Activated CD8-positive, alpha-beta memory T cell treated with anti-CD3 and anti-CD28 coated beads for 48 hours (primary cell): ENCODE measurements at places on chromosomes 7 and 10.

GRCh38 chr10:110863361-110863760, 8.4 kb upstream of the PDCD4 start:
- no peak for DNase-seq

GRCh38 chr10:132098539-132099388, 33.0 kb downstream of the JAKMIP3 start:
- no peak for DNase-seq

GRCh38 chr10:92328993-92329392, 38.0 kb downstream of the MARCHF5 start:
- no peak for DNase-seq

GRCh38 chr10:46540412-46541016, 15.9 kb downstream of the GPRIN2 start:
- no peak for DNase-seq

DNA sequence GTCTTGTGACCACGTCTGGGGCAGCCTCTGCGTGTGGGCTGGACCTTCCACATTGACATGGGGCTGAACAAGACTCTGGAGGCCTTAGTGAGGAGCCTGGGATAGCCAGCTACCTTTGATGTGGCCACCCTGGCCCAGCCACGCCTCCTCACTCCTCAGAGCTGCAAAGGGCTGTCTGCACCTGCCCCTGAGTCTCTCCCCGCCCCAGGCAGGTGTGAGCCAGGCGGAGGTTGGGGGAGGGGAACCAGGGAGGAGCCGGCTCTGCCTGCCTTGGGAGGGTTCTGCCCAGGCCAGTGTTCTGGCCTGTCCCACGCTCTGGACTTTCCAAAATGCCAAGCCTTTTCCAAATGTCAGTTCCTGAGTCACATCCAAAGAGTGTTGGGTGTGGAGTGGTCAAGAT, 72.2 kb downstream of the GTF2IRD1 start:
- no peak for DNase-seq

- DNase-seq: peak; percentile 32
Measured at GRCh38 chr10:22325272-22326144, 4.6 kb downstream of the BMI1 start.

DNA sequence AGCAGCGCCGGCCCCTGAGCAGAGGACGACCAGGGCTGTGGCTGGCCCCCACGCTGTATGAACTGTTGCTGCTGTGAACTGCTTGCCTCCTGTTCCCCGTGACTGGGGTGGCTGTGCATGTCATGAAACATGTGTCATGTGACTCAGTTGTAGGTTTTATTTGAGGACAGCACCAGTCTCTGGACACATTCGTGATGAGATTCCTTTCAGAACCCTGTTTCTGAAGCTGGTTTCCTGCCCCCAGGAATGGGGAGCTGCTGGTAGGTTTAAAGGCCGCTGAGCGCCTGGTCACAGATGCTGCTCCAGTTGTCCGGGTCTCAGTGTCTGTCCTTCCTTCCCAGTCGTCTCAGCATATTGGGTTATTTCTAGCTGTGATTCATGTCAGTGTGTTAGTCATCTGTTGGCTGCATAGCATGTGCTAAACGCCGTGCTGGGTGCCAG, 79.1 kb upstream of the PPIF start:
- no peak for DNase-seq

DNA sequence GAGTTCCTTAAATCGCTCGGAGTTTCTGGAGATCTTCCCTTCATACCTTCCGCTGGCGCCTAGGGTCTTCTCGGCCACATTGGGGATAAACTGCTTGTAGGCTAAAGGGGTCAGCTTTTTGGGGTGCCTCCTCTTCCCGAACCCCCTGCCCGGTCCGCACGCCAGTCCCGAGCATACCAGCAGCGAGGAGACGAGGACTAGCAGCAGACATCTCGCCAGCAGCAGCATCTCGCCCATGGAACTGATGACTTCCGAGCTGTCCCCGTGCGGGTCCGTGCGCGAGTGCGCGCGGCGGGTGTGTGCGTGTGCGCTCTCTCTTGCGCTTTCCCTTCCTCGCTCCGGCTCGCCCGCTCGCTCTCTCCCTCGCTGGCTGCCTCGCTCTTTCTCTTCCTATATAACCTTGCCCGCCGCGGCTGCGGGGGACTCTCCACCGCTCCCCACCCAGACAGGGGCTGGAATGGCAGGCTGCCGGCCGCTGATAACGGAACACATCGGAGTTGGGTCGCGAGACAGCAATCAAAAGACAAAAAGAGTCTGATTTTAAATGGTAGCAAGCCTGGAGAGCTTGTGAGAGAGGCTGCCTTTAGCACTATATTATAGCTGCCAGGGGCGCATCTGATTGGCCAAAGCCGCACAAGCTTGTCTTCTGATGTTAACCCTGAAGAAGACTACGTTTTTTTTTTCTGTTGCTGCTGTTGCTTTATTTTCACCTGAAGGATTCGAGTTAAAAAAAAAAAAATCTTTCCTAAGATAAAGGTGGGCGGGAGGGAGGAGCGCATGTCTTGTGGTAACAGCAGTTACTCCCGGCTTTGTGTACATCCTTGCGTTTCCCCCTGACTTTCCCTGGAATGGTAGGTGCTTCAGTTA, at the start of gene SHH:
TSS of gene SHH (minus strand) at position 569 of the 867 bp plus-strand sequence. CDS start at position 228, 341 bp downstream.
- no peak for DNase-seq

DNA sequence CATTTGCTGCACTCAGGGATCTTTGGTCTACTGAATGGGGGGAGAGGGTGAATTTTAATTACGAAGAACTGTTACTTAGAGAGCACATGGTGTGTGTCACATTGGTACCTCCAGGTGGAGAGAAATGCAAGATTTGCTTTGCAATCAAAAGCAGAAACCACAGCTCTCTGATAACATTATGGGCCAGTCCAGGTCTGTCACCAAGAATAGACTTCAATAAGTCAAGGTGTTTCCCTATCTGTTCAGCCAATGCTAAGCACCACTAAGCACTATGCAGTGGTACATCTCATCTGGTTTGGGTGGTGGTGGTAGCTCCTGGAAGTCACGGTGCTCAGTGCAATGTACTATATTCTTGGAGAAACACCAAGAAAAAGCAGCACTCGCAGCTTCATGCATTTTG, 119.6 kb upstream of the AFAP1L2 start:
- DNase-seq: no peak

- no peak for DNase-seq
Measured at GRCh38 chr7:117094457-117094856, 141.2 kb downstream of the ST7 start.

DNA sequence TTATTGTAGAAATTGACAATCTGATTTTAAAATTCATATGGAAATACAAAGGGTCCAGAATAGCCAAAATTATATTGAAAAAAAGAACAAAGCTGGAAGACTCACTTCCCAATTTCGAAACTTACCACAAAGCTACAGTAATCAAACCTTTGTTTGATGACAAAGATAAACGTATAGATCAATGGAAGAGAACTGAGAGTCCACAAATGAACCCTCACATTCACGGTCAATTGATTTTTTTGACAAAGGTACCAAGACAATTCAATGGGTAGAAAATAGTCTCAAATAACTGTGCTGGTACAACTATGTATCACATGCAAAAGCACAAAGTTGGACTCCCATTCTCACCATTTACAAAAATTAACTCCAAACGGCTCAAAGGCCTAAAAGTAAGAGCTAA, 8.7 kb downstream of the KPNA7 start:
- DNase-seq: no peak

GRCh38 chr10:31723106-31723750, 205.4 kb downstream of the ARHGAP12 start:
- DNase-seq: no peak

- DNase-seq: no peak
Measured at GRCh38 chr7:129951226-129952085, 1.3 kb downstream of the UBE2H start.

DNA sequence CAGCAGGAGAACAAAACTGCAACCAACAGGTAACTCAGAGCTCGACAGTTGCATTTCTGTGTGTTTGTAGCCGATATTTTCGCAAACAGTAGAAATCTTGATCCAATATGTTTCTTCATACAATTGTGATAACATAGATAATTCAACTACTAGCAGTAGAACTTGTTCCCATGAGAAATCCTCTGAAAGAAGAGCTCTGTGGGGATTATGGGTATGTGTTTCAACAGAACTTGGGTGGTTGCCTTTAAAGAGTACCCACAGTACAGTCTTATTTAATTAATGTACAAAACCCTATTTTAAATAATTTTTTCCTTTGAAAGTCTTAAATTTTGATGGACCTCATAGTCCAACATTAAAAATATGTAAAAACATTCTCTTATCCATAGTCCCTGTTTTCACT, 266.1 kb downstream of the PARD3 start:
- no peak for DNase-seq

GRCh38 chr10:113399065-113399464, 153.8 kb upstream of the HABP2 start:
- DNase-seq: no peak

- no peak for DNase-seq
Measured at GRCh38 chr7:139731802-139732470, 45.9 kb downstream of the HIPK2 start.

- DNase-seq: no peak
Measured at GRCh38 chr7:147509035-147509501, 1081.5 kb upstream of the C7orf33 start.

- no peak for DNase-seq
Measured at GRCh38 chr7:44290252-44290620, 35.2 kb downstream of the CAMK2B start.

DNA sequence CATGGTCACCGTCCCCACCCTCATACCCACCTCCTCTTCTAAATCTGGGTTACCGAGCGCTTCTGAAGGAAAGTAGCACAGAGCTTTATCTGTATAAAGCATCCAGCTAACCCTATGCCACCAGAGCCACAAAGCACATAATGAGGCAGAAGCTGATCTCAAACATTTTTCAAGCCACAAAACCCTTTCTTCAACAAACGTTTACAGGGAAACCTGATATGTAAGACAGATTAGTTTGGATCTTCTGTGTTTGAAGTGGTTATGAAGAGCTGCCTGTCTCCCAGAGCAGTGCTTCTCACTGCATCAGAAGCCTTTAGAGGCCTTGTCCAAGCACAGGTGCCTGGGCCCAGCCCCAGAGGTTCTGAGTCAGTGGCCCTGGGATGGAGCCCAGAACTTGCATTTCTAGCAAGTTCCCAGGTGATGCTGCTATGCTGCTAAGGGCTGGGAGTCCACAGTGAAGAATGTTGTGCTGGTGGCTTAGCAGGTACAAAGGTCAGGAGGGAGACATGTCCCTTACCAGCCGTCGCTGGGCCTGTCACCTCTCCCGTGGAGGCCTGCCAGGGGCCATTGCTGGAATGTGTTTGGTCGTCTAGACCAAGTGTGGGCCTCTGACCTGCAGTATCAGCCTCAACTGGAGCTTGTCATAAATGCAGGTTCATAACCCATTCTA, 90.4 kb downstream of the TAF3 start:
- no peak for DNase-seq

DNA sequence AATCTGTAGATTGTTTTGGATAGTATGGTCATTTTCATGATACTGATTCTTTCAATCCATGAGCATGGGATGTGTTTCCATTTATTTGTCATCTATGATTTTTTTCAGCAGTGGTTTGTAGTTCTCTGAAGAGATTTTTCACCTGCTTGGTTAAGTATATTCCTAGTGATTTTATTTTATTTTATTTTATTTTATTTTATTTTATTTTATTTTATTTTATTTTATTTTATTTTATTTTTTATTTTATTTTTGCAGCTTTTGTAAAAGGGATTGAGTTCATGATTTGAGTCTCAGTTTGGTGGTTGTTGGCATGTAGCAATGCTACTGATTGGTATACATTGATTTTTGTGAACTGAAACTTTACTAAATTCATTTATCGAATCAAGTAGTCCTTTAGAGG, 404.2 kb downstream of the SDK1 start:
- no peak for DNase-seq

DNA sequence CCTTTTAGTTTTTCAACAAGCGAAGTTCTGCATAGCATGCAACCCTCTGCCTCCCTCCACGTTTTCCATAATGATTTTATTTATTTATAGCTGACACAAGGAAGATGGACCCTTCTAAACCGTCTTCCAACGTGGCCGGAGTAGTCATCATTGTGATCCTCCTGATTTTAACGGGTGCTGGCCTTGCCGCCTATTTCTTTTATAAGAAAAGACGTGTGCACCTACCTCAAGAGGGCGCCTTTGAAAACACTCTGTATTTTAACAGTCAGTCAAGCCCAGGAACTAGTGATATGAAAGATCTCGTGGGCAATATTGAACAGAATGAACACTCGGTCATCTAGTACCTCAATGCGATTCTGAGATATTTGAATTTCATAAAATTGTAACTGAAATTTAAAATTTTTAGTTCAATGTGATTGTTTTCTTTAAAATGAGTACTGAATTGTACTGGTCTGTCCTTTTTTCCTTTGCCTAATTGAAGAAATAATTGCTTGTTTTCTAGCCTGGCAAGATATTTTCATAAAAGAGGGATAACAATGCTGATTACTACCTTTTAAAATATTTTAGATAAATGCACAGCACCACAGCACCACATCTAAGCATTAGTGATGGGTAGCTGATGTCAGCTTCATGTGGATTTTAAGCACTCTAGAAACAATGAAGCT, 41.5 kb upstream of the SLC39A12 start:
- DNase-seq: no peak

- no peak for DNase-seq
Measured at GRCh38 chr10:103281753-103282152, 4.8 kb downstream of the INA start.

DNA sequence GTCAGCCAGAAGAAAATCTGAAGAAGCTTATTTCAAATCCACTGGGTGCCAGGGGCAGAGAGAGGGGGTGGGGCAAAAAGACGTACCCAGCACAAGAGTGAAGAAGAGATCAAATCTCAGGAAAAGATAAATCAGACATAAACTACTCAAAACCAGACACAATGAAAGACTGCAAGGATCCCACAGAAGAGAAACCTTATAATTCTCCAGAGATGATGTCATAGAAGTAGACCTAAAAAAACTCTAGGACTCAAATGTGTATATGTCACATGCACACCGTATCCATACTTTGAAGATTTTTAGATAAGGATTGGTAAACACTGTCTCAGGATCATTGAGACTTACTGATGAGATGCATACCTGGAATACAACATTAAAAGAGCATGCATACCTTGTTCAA, 98.5 kb upstream of the PIK3CG start:
- DNase-seq: no peak

DNA sequence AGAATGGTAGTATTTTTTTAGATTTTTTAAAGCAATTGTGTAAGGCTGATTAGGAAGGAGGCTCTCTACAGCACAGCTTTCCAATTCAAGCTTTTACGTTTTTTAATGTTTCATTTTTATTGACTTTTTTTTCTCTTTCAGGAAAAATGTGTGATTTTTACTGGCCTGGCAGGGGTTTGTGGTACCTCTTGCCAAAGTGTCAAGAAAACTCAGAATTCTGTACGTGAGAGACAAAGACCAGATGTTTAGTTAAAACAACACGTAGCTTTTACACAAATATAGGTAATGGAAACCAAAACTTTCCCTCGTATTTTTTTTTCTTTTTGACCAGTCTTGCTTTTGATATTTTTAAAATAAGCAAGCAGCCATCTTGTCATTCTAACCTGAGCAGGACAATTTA, 6.0 kb upstream of the NPVF start:
- DNase-seq: no peak
